ENCODE measurements at places on chromosomes 3 and 15. TPM values are rescaled to one million over a fixed set of nuclear protein-coding genes. Genes with fewer than 3 reads are reported as not detected.

ZNF717 gene
- polyA plus RNA-seq: 6.0 TPM

DNA sequence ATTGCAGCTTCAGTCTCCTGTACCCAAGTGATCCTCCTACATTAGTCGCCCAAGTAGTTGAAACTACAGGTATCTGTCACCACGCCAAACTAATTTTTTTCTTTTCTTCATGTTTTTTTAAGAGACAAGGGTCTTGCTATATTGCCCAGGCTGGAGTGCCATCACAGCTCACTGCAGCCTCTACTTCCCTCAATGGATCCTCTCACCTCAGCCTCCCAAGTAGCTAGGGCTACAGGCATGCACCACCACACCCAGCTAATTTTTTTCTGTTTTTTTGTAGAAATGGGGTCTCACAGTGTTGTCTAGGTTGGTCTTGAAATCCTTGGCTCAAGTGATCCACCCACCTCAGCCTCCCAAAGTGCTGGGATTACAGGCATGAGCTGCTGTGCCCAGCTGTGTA lies 89.5 kb downstream of the ZNF609 start:
- no peak for DNase-seq

GRCh38 chr3:69352305-69353087 lies 33.4 kb downstream of the FRMD4B start:
- no peak for DNase-seq

TGM5 gene
- not detected for polyA plus RNA-seq

GRCh38 chr15:89165677-89166076 lies 55.7 kb downstream of the RLBP1 start:
- DNase-seq: peak; percentile 29

DNA sequence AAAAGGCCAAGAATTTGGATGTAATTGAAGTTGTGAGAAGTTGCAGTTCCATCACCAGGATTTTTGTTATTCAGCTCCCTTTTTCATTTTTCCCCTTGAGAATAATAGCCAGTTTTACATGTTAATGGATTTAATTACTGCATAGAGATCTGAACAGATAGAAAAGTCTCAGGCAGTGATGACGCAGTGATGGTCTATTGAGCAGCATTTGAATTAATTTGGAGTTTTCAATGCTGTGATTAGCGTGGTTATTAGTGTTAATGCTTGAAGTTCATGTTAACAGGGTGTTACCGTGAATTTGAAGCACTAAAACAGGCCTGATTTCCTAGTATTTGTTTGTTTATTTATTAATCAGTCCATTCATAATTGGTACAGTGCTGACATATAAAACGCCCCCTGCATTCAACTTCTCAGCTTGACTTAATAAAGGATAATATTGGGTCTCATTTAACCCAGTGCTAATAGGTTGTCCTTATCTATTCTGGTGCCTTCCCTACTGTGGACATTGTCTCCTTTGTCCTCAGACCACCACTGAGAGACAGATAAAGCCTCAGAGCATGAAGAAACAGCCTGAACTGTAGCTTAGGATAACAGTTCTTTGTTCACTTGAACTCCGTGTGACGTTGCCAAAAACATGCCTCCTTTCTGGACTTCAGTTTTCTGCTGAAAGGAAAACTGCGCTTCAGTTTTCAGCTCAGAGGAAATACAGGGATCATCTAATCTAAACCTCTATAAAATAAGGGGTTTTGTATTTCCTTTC lies 82.4 kb downstream of the RTP4 start:
- no peak for DNase-seq

- DNase-seq: no peak
Observed at GRCh38 chr15:85614059-85614458, 180.7 kb downstream of the KLHL25 start.

DNA sequence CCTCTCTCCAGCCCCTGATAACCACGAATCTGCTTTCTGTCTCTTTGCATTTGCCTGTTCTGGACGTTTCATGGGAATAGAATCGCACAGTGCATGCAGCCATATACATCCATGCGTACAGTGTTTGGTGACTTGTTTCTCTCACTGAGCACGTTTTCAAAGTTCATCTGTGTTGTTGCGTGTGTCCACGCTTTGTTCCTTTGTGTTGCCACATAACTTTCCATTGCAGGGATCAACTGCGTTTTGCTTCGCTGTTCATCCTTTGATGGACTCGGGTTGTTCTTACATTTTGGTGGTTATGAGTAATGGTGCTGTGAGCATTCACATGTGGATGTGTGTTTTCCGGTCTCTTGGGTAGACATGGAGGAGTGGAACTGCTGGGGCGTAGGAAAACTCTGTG lies 56.4 kb upstream of the TAMM41 start:
- no peak for DNase-seq

- DNase-seq: no peak
Observed at GRCh38 chr3:197425485-197426120, 127.2 kb upstream of the DLG1 start.

GRCh38 chr15:31974855-31975829 lies 55.2 kb upstream of the CHRNA7 start:
- peak; percentile 0 for DNase-seq

GRCh38 chr15:64855205-64855975 lies 13.7 kb downstream of the PLEKHO2 start:
- DNase-seq: peak; percentile 65

SH2D7 gene
- not detected for polyA plus RNA-seq

DNA sequence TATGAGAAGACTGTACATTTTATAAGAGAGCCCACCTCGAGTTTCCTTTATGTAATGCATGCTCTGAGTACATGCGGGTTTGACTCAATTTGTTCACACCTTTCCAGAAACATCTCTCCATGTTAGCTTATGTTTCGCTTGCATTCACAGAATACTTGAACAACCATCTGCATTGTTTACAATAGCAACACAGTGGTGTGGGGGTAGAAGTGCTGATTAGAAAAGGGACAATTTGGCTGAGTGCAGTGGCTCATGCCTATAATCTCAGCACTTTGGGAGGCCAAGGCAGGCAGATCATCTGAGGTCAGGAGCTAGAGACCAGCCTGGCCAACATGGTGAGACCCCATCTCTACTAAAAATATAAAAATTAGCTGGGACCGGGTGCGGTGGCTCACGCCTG lies 60.9 kb downstream of the NCEH1 start:
- DNase-seq: no peak

- DNase-seq: peak; percentile 67
Observed at GRCh38 chr15:63973212-63974009, 72.9 kb downstream of the DAPK2 start.

- no peak for DNase-seq
Observed at GRCh38 chr15:45855210-45855906, 220.5 kb downstream of the SQOR start.

TMEM45A gene
- polyA plus RNA-seq: 21.7 TPM

- peak; percentile 35 for DNase-seq
Observed at GRCh38 chr3:140629357-140630137, 48.3 kb upstream of the TRIM42 start.

ENTPD3 gene
- polyA plus RNA-seq: not detected

DNA sequence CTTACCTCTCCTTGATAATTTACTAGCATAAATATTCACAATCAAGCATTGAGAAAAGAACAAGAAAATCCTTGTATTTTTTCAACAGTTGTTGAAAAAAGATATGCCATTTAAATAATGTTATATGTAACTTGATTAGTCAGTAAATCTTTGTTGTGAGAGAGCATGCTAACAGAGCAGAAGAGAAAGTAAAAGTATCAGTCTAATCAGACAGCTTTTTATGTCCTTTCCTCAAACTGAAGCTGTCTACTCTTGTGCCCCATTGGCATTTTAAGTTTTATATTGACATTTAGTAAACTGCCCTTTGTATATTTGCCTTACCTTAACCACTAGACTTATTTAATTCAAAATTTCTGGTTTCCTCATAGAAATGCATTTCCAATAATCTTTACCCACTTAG lies 668.7 kb downstream of the OTOL1 start:
- peak; percentile 13 for DNase-seq

- no peak for DNase-seq
Observed at GRCh38 chr15:81092559-81092902, 41.5 kb upstream of the CFAP161 start.

DNA sequence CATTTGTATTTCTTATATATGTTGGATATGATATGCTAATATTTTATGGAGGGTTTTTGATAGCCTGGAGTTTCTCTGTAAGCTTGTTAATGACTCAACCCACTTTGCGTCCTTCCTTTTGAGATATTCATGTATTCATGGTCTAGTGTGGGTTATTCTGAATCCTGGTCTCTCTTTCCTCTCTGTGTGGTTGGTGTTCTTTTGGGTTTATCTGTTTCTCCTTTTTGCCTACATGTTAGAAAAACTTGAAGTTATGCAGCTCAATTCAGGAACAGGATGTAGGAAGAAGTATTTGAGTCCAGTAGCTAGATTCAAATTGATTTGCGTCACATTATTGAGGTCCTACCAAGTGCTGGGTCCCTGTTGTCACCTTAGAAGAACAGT lies 28.1 kb downstream of the CMTM7 start:
- DNase-seq: no peak

- no peak for DNase-seq
Observed at GRCh38 chr3:187957165-187957581, 196.8 kb upstream of the LPP start.

GRCh38 chr3:156604642-156605144 lies 49.8 kb upstream of the SSR3 start:
- DNase-seq: no peak

GRCh38 chr15:29242456-29243242 lies 27.0 kb downstream of the NSMCE3 start:
- peak; percentile 19 for DNase-seq

DNA sequence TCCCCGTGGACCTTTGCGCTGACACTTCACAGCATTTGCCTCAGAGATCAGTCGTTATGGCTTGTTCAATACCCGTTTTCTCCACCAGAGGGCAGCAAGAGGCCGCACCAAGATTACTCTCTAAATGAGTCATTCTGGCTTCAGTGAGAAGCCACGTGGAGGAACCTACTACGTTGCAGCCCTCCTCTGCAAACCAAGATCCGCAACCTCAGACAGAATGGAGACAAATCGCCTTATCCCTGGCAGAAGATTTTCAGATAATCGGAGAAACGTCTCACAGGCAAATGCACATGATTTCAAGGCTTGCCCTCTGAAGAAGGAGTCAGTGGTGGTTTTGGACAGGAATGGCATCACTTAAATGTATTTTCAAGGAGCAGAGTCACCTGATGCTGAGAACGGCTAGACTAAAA lies 60.5 kb downstream of the GTPBP8 start:
- DNase-seq: peak; percentile 78

ANKUB1 gene
- not detected for polyA plus RNA-seq

DNA sequence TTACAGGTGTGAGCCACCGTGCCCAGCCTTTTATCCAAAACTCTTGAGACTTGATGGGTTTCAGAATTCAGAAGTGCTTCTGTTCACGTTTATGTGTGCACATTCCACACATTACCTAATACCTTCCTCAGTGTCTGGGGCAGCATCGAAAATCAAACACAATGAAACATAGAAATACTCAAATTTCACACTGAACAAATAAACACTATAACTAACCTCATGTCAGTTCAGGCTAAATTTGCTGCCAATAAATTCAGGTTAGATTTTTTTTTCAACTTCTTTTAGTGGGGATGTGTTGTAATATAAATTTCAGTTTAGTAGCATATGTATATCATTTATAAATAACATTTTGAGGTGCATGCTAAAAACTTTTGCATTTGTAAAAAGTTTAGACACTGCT lies 2.8 kb downstream of the EIF2AK4 start:
- no peak for DNase-seq
